ENCODE measurements at places on chromosomes 7 and 10. TPM values are rescaled to one million over a fixed set of nuclear protein-coding genes. Genes with fewer than 3 reads are reported as not detected.

Gene STOX1
- 1.6 TPM for total RNA-seq

DNA sequence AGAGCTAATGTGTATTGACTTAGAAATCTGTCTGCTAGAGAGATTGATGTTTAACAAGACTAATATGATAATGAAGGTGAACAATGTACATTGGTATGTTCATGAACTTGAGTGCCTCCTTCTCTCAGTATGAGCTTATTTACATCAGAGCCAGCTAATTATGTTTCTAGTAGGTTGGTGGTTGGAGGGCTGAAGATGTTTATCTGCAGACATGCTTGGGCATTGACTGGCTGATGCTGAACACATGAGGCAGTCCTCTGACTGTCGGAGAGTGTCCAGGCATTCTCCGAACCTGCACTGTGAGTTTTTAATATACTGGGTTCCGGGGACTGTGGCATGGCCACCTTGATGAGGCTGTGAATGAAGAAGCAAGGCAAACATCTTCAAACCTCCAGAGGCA is 47.5 kb downstream of the BMPER start:
- DNase-seq = no peak
- H3K27ac ChIP-seq = no peak overlapping the region
- H3K4me1 ChIP-seq = peaks cover 8% of the 10 kb centered on the region
- H3K4me3 ChIP-seq = no peak overlapping the region
- H3K27me3 ChIP-seq = no peaks in the 10 kb centered on the region
- H3K36me3 ChIP-seq = no peaks in the 10 kb centered on the region

- peaks cover 12% of the 10 kb centered on the region for H3K36me3 ChIP-seq
- no peaks in the 10 kb centered on the region for H3K27me3 ChIP-seq
- H3K4me3 ChIP-seq = no peak overlapping the region
- no peak overlapping the region for H3K27ac ChIP-seq
- peaks cover 21% of the 10 kb centered on the region for H3K4me1 ChIP-seq
Measured at GRCh38 chr7:120797026-120797645, 60.8 kb downstream of the TSPAN12 start.

Gene IL15RA
- total RNA-seq = 2.2 TPM

Gene BET1
- total RNA-seq = 26.7 TPM

DNA sequence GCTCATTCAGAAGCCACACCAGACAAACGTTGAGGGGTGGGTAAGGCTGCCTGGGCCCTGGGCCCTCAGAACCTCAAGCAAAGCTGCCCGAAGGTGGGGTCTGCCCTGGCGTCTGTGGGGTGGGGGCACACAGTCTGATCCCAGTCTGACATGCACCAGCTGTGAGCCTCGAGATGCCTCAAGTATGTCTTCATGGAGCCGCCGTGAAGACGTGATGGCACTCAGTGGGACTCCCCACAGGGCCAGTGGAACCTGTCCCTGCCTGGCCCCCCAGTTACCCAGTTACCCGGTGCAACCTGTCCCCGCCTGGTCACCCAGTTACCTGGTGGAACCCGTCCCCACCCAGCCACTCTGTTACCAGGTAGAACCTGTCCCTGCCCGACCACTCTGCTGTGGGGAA is 351.2 kb downstream of the PTPRN2 start:
- no peak for DNase-seq
- no peaks in the 10 kb centered on the region for H3K27me3 ChIP-seq
- H3K27ac ChIP-seq = no peak overlapping the region

GRCh38 chr10:50480054-50481007 is 143.4 kb downstream of the SGMS1 start:
- no peak for DNase-seq
- peaks cover 36% of the 10 kb centered on the region for H3K36me3 ChIP-seq
- no peak overlapping the region for H3K27ac ChIP-seq
- H3K4me1 ChIP-seq = peaks cover 12% of the 10 kb centered on the region
- no peak overlapping the region for H3K4me3 ChIP-seq

Gene ZNF467
- 0.73 TPM for total RNA-seq

Measured in WTC11 (cell line).